ENCODE measurements at places on chromosomes 12 and 14.

- DNase-seq: no peak
Observed at GRCh38 chr12:110750784-110751461, 8.2 kb upstream of the PPP1CC start.

DNA sequence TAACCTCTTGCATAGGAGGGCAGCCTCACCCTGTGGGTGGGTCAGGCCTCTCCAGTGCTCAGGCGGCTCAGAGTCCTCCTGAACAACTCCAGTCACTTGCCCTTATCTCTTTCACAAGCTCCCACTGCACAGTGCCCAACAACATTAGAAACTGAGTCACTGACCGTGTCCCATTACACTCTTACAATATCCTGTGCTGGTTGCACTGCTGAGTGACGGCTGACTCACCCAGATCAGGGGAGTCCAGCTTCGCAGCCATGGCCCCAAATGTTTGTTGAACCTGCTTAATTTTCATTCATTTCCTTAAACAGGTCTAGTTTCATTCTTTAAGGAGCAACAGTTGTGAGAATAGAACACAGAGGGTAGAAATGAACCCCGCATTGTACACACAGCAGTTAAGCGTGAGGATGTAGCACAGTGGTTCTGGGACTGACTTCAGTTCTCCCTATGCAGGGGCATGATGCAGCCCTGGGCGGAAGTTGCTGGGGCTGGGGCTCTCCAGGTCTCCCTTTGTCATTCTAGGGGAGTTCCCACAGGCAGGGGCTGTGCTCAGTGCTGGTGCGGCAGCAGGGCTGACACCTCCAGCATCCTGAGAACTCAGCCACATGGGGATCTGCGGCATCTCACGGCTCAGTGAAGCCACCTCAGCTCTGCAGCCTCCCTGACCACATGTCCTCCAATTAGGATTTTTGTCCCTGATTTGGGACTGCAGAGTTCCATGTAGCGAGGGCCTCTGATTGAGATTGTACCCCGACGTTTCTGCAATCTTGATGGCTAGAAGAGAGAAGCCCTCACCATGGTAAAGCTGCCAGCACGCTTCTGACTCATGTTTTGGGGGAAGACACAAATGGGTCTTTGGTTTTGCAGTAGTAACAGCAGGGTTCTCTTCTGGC is 16.1 kb downstream of the GPR68 start:
- no peak for DNase-seq

DNA sequence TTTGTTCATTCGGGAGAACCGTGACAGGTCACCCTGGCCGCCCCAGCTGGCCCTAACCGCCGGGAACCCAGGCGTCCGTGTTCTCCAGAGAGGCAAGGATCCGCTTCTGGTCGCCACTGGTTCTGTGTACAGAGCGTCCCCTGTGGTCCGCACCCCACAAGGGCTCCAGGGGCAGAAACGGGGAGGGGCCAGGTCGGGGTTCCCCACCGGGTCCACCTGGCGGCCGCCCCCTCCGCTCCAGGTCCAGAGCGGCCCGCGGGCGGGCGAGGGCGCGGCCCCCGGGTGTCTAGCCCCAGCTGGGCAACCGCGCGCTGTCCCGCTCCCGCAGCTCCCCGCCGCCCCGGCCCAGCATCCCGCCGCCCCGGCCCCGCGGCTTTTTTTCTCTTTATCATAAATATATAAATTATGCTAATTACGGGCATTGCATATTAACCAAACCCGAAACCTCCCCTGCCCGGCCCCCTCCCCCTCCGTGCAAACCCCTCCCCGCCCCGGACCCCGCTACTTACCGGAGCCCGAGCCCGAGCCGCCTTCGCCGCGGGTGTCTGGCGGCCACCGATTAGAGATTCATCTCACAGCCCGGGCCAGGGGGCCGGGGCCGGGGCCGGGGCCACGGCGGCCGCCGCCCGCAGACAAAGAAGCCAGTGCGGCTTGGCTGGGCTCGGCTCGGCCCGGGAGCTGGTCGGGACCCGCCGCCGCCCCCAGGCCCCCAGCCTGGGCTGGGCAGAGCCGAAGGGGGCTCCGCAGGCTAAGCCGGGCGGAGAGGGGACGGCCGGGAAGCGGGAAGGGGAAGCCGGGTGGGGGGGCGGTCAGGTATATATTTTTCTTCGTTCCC is 512 bp downstream of the POU6F1 start:
- no peak for DNase-seq

GRCh38 chr12:47556261-47557030 is 149.4 kb downstream of the RPAP3 start:
- DNase-seq: no peak

DNA sequence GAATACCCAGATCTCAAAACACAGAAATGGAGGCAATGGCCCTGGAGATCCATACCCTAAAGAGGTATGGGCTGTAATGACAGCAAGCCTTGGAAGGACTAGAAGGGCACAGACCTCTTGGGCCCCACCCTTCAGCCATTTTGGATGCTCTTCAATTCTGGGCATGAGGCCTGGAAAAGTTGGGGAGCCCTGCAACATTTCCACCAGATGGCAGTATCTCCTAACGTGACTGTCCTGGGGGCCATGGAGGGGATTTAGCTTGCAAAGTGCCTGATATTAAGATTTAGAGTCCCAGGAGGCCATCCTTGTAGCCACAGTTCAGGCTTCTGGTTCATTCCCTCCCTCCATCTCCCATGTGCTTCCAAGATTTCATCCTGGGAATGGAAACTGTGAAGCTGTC is 30.2 kb downstream of the KCNA5 start:
- DNase-seq: no peak

DNA sequence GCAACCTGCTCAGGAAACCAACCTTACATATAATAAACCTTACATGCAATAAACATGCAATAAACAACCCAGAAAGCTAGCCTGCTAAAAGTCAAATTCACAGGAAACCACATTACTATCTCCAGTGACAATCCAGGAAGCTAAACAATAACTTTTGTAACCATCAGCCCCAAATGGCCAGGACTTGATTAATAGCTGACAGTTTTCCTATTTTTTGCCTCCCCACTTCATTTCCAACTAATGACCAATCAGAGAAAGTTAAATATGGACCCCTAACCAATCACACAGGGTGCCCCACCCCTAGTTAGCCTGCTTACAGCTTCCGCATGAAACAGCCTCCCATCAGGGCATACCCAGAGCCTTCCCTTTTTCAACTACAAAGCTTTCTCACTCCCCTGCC is 152.2 kb upstream of the LMNTD1 start:
- DNase-seq: no peak

- DNase-seq: no peak
Observed at GRCh38 chr14:80798878-80799277, 142.7 kb downstream of the CEP128 start.

DNA sequence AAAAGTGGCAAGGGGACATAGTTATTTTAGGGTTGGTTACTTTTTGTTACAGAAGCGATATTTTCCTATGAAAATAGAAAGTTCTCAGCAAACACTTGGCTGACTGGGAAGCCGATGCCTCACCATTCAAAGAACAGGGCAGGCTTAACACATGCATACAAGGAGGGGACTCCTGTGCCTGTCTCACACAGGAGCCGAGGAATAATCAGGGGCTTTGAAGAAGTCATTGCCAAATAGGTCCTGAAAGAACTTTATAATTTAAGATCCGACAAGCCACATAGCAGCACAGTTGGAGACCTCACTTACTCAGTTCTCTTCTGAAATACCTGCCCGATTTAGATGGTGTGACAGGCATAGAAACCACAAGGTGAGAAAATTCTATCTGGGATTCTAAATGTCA is 389.8 kb downstream of the EMP1 start:
- DNase-seq: no peak

DNA sequence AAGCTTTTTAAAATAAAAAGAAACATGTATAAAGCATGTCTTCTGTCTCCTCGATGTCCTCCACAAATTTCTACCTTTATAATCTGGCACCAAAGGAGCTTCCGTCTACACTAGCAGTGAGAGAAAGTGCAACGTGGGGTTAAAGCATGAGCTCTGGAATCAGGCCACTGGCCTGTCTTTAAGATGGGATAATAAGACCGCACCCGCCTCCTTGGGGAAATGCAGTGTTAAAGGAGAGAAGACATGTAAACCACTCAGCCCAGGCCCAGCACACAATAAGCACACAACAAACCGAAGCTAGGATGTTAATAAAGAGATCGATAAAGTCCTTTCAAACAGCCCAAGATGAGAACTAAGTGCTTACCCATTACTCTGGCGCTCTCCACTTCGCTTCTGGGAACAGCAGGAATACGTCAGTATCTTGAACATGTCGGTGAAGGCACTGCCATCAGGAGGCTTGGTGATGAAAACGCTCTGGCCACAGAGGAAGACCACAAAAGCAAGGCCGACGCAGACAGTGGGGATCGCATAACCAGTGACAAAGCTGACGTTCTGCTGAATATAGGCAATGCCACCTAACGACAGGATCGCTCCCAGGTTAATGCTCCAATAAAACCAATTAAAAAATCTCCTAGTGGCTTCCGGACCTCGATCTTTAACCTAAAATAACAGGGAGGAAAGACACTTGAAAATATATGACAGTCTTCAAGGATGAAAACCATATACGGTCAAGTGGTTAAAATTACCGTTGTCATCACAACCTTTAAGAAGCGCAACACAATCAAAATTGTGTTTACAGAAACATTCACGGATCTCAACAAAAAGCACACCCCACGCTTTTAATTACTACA is 9.1 kb downstream of the SLC15A4 start:
- no peak for DNase-seq

- DNase-seq: no peak
Observed at GRCh38 chr14:62824086-62824485, 221.2 kb downstream of the KCNH5 start.

DNA sequence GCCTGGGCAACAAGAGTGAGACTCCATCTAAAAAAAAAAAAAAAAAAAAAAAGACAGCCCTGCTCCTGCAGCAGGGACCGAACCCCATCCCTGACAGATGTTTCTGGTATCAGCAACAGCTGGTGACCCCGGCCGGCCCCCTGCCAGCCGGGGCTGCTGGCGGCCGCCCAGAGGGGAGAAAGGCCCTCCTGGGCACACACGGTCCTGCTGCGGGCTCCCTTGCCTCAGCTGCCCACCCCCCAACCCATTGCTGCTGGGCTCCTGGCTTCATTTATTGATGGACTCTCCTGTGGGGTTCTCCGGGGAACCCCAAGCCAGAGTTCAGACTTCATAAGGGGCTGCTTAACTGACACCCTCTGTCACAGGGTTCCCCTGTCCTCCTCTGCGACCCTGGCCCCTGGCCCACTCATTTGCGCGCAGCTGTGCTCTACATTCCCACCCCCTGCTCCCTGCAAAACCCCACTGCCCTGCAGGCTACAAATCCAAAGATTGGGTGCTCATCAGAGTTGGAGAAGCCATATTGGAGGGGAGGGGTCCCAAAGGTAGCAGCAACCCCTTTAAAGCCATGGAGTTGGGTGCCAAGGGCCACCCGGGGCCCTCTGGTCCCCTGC is 103.6 kb upstream of the RTL1 start:
- DNase-seq: no peak

- DNase-seq: no peak
Observed at GRCh38 chr14:20827326-20827725, 24.7 kb upstream of the RNASE1 start.

DNA sequence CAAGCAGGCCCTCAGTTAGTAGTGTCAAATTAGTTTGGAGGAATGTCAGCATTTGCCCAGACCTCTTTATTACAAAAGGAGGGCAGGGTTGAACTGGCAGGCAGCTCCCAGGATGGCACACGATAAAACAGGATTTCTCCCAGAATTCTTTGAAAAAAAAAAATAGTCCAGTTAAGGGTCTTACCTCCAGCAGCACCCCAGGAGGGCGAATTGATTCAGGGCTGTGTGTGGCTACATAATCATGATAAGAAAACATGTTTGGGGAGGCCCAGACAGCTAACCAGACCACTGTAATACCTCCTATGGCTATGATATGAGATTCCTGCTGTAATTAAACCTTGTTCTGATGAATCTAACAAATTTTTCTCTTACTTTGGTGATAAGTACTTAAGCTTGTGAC is 38.8 kb upstream of the NT5DC3 start:
- no peak for DNase-seq

- no peak for DNase-seq
Observed at GRCh38 chr12:102526656-102527055, 46.3 kb upstream of the IGF1 start.

GRCh38 chr12:92444763-92445162 is 258.0 kb upstream of the PLEKHG7 start:
- DNase-seq: no peak

GRCh38 chr12:110754101-110754793 is 11.6 kb upstream of the PPP1CC start:
- DNase-seq: no peak

GRCh38 chr14:79555429-79555828 is 655.9 kb downstream of the DIO2 start:
- no peak for DNase-seq

DNA sequence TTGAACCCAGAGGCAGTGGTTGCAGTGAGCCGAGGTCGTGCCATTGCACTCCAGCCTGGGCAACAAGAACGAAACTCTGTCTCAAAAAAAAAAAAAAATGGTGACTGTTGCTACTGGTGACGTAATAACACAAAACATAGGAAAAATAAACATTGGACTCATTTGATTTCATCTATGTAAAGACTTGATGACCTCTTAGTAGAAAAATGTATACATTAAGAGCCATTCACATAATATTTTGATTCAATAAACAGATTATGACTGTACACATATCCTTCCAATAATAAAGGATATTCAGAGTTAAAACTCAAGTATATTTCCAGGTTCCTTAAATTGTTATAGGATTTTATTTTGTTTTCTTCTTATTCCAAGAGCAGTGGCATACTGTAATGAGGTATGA is 65.7 kb upstream of the AEBP2 start:
- DNase-seq: no peak

- no peak for DNase-seq
Observed at GRCh38 chr14:88437658-88438057, 52.2 kb downstream of the SPATA7 start.

- DNase-seq: no peak
Observed at GRCh38 chr14:54465654-54466053, 23.1 kb downstream of the GMFB start.

DNA sequence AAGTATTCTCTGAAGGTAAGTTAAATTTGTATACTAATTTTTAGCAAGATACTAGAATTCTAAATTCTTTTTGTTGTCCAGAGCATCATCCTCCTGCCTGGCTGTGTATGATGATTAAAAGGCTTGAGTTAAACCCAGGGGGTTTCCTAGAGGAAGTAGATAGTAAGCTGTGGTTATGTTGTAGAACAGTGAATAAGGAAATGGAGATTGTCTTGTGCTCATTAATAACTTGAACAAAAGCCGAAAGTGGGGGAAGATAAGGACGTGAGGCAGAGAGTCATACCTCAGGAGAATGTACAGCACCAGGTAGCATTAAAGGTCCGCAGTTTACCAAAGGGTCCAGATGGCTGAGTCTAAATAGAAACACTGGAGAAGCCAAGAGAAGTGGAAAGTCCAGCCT is 42.0 kb downstream of the CKB start:
- DNase-seq: no peak

DNA sequence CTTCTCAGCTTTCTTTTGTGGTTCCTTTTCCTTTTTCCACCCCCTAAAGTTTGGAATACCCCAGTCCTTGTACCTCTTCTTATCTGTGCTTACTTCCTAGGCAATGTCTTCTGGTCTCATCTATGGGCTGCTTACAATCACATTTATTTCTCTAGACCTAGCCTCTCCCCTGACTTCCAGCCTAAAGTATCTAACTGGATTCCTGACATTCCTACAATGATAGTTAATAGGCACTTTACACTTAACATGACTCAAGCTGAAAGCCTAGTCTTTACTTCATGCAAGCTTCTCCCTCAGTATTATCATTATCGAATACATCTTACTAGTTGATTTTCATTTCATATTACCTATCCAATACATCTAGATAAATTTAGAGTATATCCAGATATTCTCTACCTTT is 21.2 kb downstream of the CLECL1 start:
- DNase-seq: no peak

- DNase-seq: peak; percentile 45
Observed at GRCh38 chr12:88952562-88952942, 372.3 kb upstream of the KITLG start.

- no peak for DNase-seq
Observed at GRCh38 chr12:108543652-108544051, 17.3 kb downstream of the SART3 start.
